ENCODE measurements at places on chromosomes 2 and 18.

GRCh38 chr2:10617241-10617640 lies 72.5 kb downstream of the NOL10 start:
- no peak for DNase-seq

DNA sequence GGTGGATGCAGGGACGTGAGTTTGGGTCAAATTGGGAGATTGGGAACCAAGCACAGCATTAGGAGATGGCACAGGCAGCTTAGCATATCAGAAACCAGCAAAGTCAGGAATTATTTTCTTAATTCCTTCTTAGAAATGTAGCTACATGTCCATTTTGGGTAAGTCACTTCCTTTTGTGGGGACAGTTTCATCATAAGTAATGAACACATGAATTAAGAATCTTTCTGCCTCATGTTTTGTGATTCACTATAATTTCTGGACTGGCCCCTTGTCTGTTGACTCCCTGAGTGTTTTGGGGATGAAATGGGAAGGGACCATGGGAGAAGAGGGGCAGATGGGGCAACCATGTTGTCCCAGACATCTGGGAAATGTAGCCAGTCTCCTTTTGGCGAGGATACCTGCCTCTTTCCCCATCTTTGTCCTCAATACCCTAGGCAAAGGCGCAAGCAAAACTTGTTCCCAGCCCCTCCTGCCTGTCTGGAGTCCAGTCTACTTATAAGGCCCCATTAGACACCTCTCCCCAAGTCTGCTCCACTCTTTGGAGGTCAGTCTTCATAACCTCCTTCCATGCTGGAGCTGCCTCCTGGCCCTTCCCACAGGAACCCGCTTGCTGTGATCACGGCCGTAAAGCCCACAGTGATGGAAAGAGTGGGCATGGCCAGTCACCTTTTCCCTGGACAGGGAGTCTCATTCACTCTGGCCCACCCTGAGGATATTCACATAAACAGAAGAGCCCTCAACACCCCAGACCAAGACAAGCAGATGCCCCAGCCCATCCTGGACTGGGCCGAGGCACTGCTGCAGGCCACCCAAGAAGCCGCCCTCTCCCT lies 25.7 kb downstream of the MTHFD2 start:
- no peak for DNase-seq

DNA sequence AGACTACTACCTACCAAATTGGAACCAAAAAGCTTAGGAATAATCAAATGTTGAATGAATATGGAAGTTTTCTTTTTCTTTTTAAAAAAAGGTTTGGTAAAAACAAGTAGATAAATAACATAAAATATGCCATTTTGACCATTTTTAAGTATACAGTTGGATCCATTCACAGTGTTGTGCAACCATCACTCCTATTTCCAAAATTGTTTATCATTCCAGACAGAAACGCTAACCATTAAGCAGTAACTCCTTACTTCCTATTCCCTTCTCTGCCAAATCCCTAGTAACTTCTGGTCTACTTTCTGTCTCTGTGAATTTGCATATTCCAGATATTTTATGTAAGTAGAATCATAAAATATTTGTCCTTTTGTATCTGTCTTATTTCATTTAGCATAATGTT lies 39.8 kb downstream of the CD302 start:
- DNase-seq, result no peak

DNA sequence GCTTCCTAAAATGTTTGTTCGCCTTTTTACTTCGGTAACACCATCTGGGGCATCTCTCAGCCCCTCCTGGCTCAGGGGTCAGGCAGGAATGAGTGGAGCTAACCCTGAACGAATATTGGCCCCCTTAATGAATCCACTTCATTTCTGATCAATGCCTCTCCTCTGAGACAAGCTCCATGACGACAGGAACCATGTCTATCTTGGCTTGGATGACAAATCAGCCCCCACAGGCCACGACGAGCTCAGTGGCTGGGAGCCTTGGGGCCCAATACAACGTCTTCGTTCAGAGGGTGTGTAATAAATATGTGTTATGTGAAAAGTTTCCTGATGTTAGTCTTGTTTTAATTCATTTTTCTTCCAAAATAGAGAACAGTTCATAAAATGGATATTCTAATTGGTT lies 133.0 kb downstream of the COL6A3 start:
- no peak for DNase-seq

- no peak for DNase-seq
Measured at GRCh38 chr2:99970292-99970868, 172.0 kb downstream of the AFF3 start.
